ENCODE measurements at places on chromosomes 16 and 17.

GRCh38 chr16:30108059-30108850 is 5.1 kb downstream of the GDPD3 start:
- DNase-seq, result no peak

- DNase-seq, result peak; percentile 66
Observed at GRCh38 chr17:37701496-37701898, 43.4 kb downstream of the HNF1B start.

DNA sequence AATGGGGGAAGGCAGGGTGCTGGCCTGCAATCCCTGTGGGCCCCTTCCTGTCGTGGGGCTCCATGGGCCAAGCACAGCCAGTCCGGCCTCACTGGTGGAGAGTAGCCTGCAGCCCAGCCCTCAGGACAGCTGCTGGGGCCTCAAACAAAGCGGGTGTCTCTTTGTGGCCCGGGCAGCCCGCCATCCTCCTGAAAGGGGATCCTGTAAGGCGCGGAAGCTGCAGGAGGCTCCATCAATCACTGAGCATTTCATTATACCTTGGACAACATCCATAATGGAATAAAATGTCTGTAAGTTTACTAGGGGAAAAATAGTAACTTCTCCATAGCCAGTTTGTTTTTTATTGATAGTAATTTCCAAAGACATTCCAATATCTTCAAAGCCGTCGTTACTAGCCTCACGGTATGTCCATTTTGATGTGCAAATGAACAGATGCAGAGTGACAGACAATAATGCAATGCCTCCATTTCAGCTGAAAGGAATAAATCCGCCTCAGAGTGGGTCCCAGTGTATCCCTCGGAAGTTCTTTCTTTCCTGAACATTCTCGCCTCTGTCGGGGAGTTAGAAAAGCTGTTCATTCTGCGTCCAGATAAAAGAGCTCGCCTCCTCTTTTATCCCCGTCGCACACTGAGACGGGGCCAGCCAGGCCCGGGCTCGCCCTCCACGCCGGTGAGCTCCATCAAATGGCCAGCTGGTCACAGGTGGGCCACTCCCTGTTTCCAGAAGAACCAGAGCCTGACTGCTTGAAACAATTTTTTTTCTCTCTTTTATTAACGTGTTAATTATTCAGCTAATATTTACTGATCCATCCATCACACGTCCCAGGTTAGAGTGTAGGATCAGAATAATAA is 14.4 kb downstream of the WSCD1 start:
- no peak for DNase-seq

DNA sequence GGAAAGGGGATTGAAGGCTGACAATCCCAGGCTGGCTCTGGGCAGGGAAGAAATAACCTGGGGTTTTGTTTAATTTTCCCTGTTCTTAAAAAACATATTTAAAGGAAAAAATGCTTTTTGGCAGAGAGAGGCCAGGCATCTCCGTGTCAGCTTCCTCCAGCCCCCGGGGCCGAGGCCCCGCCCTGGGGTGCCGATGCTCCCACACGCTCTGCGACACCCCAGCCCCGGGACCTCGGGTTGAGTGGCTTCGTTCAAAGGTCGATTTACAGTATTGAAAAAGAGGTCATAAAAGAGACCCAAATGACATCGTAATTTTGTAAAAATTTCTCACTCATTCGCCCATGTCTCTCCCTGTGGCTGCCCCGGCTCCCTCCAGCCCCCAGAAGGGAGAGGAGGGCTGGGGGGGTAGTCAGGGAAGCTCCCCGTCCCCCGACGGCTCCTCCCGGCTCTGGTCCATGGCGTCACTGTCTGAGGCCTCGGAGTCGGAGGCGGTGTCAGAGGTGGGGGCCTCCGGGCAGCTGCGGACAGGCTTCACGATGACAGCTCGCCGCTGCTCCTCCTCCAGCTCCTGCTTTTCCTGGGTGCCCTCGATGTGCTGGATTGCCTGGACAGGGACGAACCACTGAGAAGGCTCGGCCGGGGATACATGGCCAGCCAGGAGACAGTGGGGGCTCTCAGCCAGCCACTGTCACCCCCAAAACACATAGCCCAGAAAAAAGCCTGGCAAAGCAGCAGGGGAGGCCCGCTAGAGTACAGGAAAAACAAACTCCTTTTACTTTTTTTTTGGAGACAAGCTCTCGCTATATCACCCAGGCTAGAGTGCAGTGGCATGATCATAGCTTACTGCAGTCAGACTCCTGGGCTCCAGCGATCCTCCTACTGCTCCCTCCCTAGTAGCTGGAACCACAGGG is 14.9 kb downstream of the TFAP4 start:
- DNase-seq, result no peak

- DNase-seq, result peak; percentile 72
Observed at GRCh38 chr16:2532494-2533141, 1.4 kb upstream of the CEMP1 start.

Measured in GM20000 (cell line).